ENCODE measurements at places on chromosomes 6 and 20.
A peak's percentile ranks its signal among the peaks of the same experiment; 100 is the strongest.

DNA sequence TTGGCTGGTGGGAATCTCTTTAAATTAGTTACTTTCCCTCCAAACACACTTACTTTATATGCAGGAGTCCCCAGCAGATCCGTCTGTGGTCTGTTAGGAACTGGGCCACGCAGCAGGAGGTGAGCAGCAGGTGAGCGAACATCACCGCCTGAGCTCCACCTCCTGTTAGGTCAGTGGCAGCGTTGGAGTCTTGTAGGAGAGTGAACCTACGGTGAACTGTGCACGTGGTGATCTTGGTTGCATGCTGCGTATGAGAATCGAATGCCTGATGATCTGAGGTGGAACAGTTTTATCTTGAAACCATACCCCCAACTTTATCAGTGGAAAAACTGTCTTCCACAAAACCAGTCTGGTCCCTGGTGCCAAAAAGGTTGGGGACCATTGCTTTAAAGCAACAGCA, 5.0 kb downstream of the SERPINB6 start:
- no peaks in the 10 kb centered on the region for H3K27me3 ChIP-seq
- no peak overlapping the region for H3K27ac ChIP-seq
- H3K36me3 ChIP-seq, result no peaks in the 10 kb centered on the region
- peaks cover 12% of the 10 kb centered on the region for H3K4me1 ChIP-seq

DNA sequence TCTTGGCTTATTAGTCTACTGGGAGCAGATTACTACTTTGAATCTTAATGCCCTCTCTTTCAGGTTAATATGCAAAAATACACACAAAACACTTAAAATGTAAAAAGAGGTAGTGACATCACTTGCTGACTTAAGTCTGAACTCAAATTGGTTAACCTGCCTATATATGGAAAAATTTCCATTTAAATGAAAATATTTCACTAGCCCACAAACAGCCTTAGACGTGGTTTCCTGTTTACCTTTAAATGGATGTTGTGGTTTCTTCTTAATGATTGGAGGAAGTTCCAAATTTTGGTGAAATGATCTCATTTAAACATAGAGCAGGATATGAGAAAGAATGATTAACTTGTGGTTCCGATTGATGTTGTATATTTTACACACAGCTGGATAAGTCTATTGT, 553.7 kb downstream of the CD109 start:
- H3K27me3 ChIP-seq, result no peaks in the 10 kb centered on the region
- H3K27ac ChIP-seq, result no peak overlapping the region
- no peak overlapping the region for H3K4me3 ChIP-seq
- H3K4me1 ChIP-seq, result no peaks in the 10 kb centered on the region

- H3K4me1 ChIP-seq, result no peaks in the 10 kb centered on the region
- H3K27me3 ChIP-seq, result no peaks in the 10 kb centered on the region
- no peak for DNase-seq
Observed at GRCh38 chr6:134675110-134676054, 274.5 kb downstream of the ALDH8A1 start.

DNA sequence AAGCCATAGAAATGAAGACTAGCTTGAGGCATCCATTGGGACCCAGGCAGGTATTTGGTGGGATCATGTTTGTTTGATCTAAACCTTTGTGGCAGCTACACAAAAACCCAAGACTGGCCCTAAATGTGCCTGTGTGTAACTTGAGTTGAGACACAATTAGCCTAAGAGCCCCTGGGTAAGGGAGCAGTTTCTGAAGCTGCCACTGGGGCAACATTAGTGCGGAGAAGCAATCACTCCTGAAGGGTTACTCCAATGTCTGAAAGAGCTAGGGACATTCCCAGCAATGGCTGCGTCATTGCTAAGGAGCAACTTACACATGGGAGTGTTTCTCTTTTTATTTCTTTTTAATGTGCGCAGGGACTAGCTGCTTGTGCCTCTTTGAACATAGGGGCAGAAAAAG, 67.9 kb upstream of the EEF1E1 start:
- no peaks in the 10 kb centered on the region for H3K27me3 ChIP-seq
- no peaks in the 10 kb centered on the region for H3K4me1 ChIP-seq
- no peak overlapping the region for H3K27ac ChIP-seq
- no peaks in the 10 kb centered on the region for H3K36me3 ChIP-seq
- H3K4me3 ChIP-seq, result no peak overlapping the region

DNA sequence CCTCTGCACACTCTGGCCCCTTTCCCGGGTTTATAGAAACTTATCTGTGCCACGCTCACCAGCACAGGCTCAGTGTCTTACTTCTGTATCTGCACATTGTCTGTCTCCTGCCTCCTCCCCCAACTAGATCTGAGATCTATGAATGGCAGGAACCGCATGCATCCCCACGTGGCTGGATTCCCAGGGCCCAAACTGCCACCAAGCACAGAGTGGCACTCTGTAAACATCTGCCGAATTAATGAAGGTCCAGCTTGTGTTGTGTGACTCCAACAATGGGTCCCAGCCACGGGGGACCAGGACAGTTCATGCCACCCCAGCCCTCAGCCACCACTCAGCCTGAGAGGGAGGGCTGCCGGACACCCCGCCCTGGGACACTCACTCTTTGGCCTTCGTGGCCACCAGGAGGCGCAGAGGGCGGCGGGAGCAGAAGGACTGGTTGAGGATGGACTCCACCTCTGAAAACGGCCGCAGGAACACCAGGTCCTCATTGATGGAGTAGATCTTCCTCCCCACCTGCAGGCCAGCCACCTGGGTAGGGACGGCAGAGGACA, 171.1 kb downstream of the PREX1 start:
- no peaks in the 10 kb centered on the region for H3K36me3 ChIP-seq
- no peak overlapping the region for H3K4me3 ChIP-seq
- H3K27ac ChIP-seq, result no peak overlapping the region
- DNase-seq, result no peak
- peaks cover 11% of the 10 kb centered on the region for H3K27me3 ChIP-seq

DNA sequence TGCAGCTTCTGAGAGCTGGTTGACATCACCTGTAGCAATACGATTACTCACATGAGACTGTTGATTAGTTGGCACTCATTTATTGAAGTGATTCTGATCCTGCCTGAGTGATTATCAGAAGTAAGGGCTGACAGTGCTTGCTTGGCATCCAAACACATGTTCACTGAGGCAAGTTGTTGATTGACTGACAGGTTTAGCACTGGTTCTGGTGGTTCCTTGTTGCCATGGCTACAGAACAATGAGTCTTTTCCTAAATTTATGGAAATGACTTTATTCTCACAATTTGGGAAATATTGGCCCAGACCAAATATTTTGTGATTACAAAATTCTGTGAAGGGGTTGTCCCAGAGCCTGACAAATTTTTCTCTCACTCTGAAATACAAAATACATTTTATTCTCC, 146.0 kb upstream of the RAB32 start:
- DNase-seq, result no peak
- no peak overlapping the region for H3K27ac ChIP-seq
- no peaks in the 10 kb centered on the region for H3K27me3 ChIP-seq
- H3K4me3 ChIP-seq, result no peak overlapping the region
- no peaks in the 10 kb centered on the region for H3K36me3 ChIP-seq

- no peak overlapping the region for H3K27ac ChIP-seq
- no peaks in the 10 kb centered on the region for H3K27me3 ChIP-seq
- no peaks in the 10 kb centered on the region for H3K4me1 ChIP-seq
Observed at GRCh38 chr6:84467296-84467695, 239.9 kb upstream of the CEP162 start.

DNA sequence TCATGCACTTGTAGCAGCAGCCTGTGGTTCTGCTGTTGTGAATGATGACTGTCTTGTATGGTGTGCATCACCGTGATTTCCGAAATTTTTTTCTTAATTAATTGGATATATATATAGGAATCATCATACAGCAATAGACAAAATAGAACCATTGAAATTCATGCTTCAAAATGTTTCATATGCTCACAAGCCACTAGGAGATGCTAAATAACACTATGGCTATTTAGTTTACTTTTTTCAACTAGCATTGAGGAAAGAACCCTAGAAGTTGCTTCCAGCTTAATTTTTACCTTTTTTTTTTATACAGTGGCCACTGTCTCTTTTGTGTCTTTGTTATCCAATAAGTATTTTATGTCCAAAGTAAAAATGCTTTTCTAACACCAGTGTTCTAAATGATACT, 485.4 kb downstream of the CDKAL1 start:
- H3K27ac ChIP-seq, result no peak overlapping the region
- no peak for DNase-seq
- no peaks in the 10 kb centered on the region for H3K27me3 ChIP-seq
- no peaks in the 10 kb centered on the region for H3K36me3 ChIP-seq
- H3K4me3 ChIP-seq, result no peak overlapping the region

GRCh38 chr6:111750753-111751673, 122.2 kb downstream of the FYN start:
- H3K36me3 ChIP-seq, result no peaks in the 10 kb centered on the region
- peak overlapping the region; percentile 9 for H3K27ac ChIP-seq
- H3K4me1 ChIP-seq, result peaks cover 3% of the 10 kb centered on the region
- DNase-seq, result no peak
- H3K4me3 ChIP-seq, result no peak overlapping the region
- H3K27me3 ChIP-seq, result no peaks in the 10 kb centered on the region

- no peak overlapping the region for H3K4me3 ChIP-seq
- peaks cover 2% of the 10 kb centered on the region for H3K4me1 ChIP-seq
- H3K27ac ChIP-seq, result no peak overlapping the region
- DNase-seq, result no peak
Observed at GRCh38 chr20:33408716-33409654, 7.7 kb upstream of the CDK5RAP1 start.

DNA sequence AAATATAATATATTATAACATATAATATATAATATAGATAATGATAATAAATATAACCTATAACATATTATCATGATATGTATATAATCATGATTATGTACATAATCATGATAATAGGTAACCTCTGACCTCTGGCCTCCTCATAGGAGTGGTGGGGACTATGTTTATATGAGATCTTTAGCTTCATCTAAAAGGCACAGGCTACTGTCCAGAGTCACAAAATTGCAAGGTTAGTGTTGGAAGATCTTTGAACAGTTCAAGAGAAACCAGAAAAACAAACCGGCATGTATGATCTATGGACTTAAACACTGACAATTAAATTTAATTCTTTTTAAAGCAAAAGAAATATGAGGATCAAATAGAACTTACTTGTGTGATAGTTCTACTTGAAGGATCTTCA, 55.7 kb upstream of the TINAG start:
- no peak for DNase-seq
- H3K36me3 ChIP-seq, result no peaks in the 10 kb centered on the region
- H3K4me1 ChIP-seq, result peaks cover 3% of the 10 kb centered on the region
- H3K27ac ChIP-seq, result no peak overlapping the region

DNA sequence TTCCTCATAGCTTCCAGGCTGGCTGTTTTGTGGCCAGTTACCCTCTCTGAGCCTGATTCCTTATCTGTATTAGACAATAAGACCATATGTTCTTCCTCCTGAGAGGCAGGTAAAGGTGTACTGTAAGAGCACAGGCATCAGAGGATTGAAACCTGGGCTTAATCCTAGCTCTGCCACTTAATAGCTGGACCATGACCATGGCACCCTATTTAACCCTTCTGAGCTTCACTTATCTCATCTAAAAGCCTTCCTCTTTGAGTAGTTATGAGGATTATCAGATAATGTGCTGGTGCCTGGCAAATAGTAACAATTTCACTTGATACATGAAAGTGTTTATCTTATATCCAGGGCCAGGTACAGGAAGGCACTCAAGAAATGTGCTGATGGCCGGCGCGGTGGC, 34.9 kb downstream of the BCL2L1 start:
- no peak overlapping the region for H3K4me3 ChIP-seq
- peaks cover 18% of the 10 kb centered on the region for H3K4me1 ChIP-seq
- no peak overlapping the region for H3K27ac ChIP-seq
- DNase-seq, result no peak
- H3K36me3 ChIP-seq, result no peaks in the 10 kb centered on the region

DNA sequence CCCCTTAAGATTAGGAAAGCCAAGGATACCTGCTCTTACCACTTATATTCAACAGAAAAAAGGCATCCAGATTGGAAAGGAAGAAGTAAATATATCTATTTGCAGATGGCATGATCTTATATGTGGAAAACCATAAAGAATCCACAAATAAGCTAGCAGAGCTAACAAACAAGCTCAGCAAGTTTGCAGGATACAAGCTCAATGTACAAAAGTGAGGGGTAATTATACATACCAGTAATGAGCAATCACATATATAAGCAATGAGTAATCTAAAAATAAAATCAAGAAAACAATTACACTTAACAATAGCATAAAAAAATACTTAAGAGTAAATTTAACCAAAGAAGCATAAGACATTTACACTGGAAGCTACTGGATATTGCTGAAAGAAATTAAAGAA, 31.6 kb upstream of the HMGN3 start:
- no peak overlapping the region for H3K4me3 ChIP-seq
- H3K36me3 ChIP-seq, result no peaks in the 10 kb centered on the region
- DNase-seq, result no peak
- H3K4me1 ChIP-seq, result no peaks in the 10 kb centered on the region

Data from esophagus squamous epithelium (tissue), 5 donors.